ENCODE measurements at places on chromosomes 2 and 18. TPM values are rescaled to one million over a fixed set of nuclear protein-coding genes. Genes with fewer than 3 reads are reported as not detected.

DNA sequence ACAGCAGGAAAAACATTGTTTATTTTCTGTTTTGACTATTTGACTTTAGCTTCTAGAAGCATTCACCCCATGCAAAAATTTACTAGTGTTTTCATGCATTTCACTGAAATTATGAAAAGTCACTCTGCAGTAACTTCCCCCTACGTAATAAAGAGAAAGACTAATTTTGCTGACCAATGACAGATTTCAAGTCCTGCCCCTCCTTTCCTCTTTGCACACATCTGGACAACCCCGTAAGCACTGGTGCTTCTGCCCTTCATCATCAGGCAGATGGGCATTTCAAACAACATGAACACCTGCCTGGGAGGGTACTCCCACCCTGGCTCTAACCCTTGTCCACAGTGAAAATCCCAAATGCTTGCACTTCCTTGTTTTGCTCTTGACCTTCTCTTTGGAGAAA, 815.0 kb upstream of the ID2 start:
- DNase-seq = no peak
- no peak overlapping the region for H3K4me3 ChIP-seq
- no peaks in the 10 kb centered on the region for H3K27me3 ChIP-seq
- H3K4me1 ChIP-seq = no peaks in the 10 kb centered on the region
- no peaks in the 10 kb centered on the region for H3K36me3 ChIP-seq

The C1D gene
- 12.1 TPM for total RNA-seq

The G6PC2 gene
- total RNA-seq = not detected

GRCh38 chr2:2581331-2582159, 250.5 kb upstream of the MYT1L start:
- H3K27ac ChIP-seq = no peak overlapping the region
- no peaks in the 10 kb centered on the region for H3K4me1 ChIP-seq
- DNase-seq = no peak
- no peak overlapping the region for H3K4me3 ChIP-seq
- no peaks in the 10 kb centered on the region for H3K36me3 ChIP-seq

GRCh38 chr18:11799066-11799465, 52.1 kb upstream of the CHMP1B start:
- no peaks in the 10 kb centered on the region for H3K27me3 ChIP-seq
- H3K4me1 ChIP-seq = no peaks in the 10 kb centered on the region
- no peak overlapping the region for H3K4me3 ChIP-seq
- H3K36me3 ChIP-seq = no peaks in the 10 kb centered on the region
- no peak overlapping the region for H3K27ac ChIP-seq
- no peak for DNase-seq

The SETBP1 gene
- total RNA-seq = 3.3 TPM

DNA sequence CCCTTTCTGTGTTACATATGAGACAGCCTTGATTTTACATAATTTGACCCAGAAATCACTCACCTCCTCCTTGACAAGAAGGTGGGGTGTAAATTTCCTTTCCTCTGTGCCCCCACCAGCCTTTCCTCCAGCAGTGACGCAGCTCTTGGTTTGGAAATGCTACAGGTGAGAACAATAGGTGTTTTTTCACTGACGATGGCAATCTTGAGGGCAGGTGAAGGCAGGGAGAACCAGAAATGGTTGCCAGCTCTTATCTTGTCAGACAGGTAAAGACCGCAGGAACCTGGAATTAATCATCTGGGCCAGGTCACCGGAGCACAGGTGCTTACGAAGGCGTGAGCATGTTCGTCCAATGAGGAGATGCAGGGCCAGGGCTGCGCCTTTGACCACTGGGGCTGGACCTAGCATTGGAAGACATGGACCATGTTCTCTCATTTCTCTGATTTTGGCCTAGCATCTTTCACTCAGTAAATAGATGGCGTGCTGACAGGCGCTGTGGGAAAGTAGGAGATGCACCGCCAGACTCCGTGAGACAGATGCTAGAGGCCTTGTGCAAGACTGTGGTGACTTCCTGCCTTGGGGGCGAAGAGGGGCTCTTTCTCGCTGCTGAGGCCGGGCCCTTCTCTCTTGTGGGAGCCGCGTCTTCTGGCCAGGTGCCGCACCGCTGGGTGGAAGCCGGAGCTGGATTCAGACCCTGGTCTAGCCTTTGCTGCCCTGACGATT, 4.0 kb downstream of the CIDEA start:
- H3K36me3 ChIP-seq = no peaks in the 10 kb centered on the region
- H3K4me3 ChIP-seq = no peak overlapping the region
- DNase-seq = no peak

- H3K36me3 ChIP-seq = no peaks in the 10 kb centered on the region
- no peak for DNase-seq
- no peaks in the 10 kb centered on the region for H3K4me1 ChIP-seq
- H3K27me3 ChIP-seq = no peaks in the 10 kb centered on the region
Observed at GRCh38 chr18:74728586-74728985, 130.9 kb downstream of the ZNF407 start.

GRCh38 chr2:99657691-99658258, 168.0 kb upstream of the REV1 start:
- no peaks in the 10 kb centered on the region for H3K36me3 ChIP-seq
- no peak overlapping the region for H3K27ac ChIP-seq
- H3K27me3 ChIP-seq = no peaks in the 10 kb centered on the region
- no peak overlapping the region for H3K4me3 ChIP-seq

The MAPK4 gene
- total RNA-seq = not detected

The LYPD6B gene
- total RNA-seq = 3.7 TPM

Measured in Peyer's patch (tissue), 4 donors.